ENCODE measurements at places on chromosomes 12 and 14. TPM values are rescaled to one million over a fixed set of nuclear protein-coding genes. Genes with fewer than 3 reads are reported as not detected.

Gene RACGAP1
- 18.6 TPM for total RNA-seq

Gene RNASE7
- total RNA-seq: not detected

Gene LAG3
- total RNA-seq: 0.10 TPM

Gene SDR9C7
- total RNA-seq: not detected

Gene RPS6KA5
- 0.54 TPM for total RNA-seq

Gene POLR3B
- 10.4 TPM for total RNA-seq
